ENCODE measurements at places on chromosomes 5 and 9.

GRCh38 chr5:56354836-56355235 lies 121.7 kb upstream of the ANKRD55 start:
- no peak for DNase-seq

GRCh38 chr9:86322973-86323644 lies 31.1 kb downstream of the TUT7 start:
- no peak for DNase-seq

DNA sequence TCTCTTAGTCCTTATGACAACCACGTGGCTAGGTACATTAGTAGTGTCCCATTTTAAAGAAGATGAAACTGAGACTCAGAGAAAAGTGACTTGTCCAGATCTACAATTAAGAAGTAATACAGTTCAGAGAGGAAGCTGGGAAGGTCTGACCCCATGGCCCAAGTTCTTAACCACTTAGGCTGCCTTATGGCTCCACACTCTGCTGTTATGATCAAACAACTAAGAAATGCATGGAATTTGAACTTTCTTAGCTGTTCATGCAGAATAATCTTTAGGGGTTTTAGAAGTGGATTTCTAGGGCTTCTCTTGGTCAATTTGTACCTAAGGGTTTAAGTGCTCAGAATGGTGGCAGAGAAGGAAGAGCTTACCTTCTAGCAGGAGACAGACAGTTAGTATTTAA lies 128.0 kb upstream of the MSX2 start:
- DNase-seq: no peak

- DNase-seq: peak; percentile 16
Observed at GRCh38 chr5:112706446-112707016, 31.2 kb upstream of the APC start.

DNA sequence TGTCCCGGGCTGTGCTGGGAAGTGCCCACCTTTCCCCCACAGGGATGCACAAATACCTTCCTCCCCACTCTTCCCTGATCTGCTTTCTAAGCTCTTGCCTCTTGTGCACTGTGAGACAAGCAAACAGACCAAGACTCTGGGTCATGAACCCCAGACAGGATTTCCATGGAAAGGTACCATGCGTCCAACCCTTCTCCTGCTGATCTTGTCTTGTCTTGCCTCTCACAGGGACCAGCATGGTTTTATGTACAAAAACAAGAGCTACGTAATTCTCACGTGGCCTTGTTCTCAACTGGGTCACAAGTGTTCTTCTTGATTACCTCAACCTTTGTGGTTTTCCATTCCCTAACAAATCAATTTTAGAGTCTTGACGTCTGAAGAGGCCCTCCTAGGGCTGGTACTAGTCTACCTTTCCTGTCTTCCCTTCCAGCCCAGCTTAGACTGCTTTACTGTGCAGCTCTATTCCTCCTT lies 176.5 kb upstream of the MAP3K1 start:
- no peak for DNase-seq
